T-cell (primary cell): ENCODE measurements at places on chromosomes 1 and 21. TPM values are rescaled to one million over a fixed set of nuclear protein-coding genes. Genes with fewer than 3 reads are reported as not detected.

MFAP2 gene
- total RNA-seq: not detected

DNA sequence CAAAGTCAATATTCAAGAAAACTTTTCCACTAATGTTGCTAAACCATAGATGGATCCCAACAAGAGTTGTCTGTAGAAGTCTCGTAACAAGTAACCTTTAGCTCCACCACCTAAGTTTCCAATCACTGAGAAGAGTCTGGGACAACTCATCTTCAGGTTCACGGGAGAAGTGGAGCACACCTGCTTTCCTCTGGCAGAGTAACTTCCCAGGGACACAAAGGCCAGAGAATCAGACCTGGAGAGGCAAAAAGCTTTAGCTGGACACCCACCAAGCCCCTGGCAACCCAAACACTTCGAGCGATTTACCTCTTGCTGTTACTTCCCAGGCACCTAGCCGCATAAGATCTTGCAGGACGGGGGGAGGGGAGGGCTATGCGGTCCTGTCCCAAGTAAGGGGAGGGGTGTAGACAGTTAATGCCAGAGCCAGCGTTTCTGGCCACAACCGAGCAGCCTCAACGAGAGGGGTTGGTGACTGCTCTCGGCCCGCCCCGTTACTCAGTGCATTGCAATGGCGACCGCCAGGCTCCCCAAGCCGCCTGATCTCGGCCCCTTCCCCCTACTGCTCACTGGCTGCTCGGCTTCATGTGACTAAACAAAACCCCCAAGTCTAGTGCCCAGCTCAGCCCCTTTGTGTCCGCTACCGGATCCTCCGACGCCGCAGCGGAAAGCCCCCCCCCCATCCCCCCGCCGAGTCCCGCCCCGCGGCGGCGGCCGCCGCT is 709 bp downstream of the ZNF644 start:
- peak; percentile 70 for DNase-seq

- DNase-seq: no peak
These were observed 65.1 kb downstream of the DISC1 start for GRCh38 chr1:231691618-231692259.

DNA sequence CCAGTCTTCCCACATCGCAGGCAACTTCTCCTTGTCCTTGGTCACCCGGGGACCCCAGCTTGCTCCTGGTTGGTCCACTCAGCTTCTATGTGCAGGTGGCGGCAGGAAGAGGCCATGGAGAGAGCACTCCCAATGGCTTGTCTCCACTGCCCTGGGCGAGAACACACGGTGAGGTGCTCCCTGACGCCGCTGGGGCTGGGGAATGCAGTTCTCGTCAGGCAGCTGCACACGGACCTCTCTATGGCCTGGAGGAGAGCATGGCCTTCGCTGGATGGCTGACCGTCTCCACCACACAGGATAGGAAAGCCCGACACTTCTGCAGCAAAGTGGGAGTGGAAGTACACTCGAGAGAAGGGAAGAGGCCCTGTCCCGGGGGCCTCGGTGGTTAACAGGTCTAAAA is 11.8 kb downstream of the C1orf174 start:
- DNase-seq: no peak
